ENCODE measurements at places on chromosomes 4 and X. TPM values are rescaled to one million over a fixed set of nuclear protein-coding genes. Genes with fewer than 3 reads are reported as not detected.

DNA sequence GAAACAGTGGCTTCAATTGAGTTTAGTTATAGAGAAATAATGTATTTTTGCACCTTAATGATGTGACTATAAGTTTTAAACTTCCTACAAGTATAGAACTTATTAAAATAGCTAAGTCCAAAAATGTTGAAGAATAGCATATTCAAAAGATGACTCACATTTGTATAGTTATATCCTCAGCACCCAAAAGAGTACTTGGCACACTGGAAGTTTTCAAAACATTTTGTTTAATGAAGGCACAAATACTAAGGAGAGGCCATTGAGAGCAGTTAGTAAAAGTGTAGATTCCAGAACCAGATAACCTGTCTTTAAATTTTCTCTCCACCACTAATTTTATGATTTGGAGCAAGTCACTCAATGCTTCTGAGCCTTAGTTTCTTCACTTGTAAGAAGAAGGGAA, 226.9 kb upstream of the MID1 start:
- no peaks in the 10 kb centered on the region for H3K36me3 ChIP-seq
- DNase-seq = no peak
- H3K27ac ChIP-seq = no peak overlapping the region
- peaks cover 9% of the 10 kb centered on the region for H3K27me3 ChIP-seq

GRCh38 chr4:15963001-15963451, at the start of gene FGFBP2:
Gene FGFBP2 (minus strand): TSS chr4:15963175. CDS start chr4:15963129, 46 bp downstream.
- H3K36me3 ChIP-seq = peaks cover 23% of the 10 kb centered on the region
- H3K4me1 ChIP-seq = peaks cover 77% of the 10 kb centered on the region
- DNase-seq = peak; percentile 85

- no peak for DNase-seq
- peaks cover under 1% of the 10 kb centered on the region for H3K36me3 ChIP-seq
- H3K27me3 ChIP-seq = no peaks in the 10 kb centered on the region
- H3K4me1 ChIP-seq = peaks cover 64% of the 10 kb centered on the region
- H3K27ac ChIP-seq = peak overlapping the region; percentile 84
- no peak overlapping the region for H3K4me3 ChIP-seq
Measured at GRCh38 chrX:118520216-118521206, 24.9 kb downstream of the DOCK11 start.

The HADH gene
- 42.8 TPM for polyA plus RNA-seq

DNA sequence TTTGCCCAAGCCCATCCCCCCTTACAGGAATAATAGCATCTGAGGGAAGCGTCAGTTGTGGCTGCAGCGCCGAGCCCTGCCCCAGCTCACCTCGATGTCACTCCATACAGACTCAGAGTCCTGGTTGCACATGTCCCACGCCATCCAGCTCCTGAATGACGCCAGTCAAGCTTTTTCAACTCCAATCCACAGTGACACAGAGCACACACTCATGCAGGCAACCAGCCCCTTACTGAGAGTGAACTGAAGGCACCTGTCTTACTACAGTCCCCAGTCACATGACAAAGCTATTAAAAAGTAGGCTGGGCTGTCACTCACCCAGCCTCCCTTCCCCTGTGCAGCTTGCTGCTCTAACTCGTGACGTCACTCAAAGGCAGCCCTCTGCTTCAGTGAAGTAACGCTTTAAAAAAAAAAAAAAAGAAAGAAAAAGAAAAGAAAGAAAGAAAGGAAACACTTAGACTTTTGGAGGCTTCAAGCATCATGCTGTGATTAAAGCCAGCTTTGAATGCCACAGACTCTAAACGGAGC, at the start of gene PPARGC1A:
Gene PPARGC1A, minus strand, starts transcription at position 234 of the 528 bp plus-strand sequence. Its CDS starts 90 bp downstream, at position 144.
- no peaks in the 10 kb centered on the region for H3K36me3 ChIP-seq
- peaks cover 1% of the 10 kb centered on the region for H3K4me1 ChIP-seq
- H3K4me3 ChIP-seq = no peak within 1 kb of the TSS
- H3K27me3 ChIP-seq = peaks cover 2% of the 10 kb centered on the region

DNA sequence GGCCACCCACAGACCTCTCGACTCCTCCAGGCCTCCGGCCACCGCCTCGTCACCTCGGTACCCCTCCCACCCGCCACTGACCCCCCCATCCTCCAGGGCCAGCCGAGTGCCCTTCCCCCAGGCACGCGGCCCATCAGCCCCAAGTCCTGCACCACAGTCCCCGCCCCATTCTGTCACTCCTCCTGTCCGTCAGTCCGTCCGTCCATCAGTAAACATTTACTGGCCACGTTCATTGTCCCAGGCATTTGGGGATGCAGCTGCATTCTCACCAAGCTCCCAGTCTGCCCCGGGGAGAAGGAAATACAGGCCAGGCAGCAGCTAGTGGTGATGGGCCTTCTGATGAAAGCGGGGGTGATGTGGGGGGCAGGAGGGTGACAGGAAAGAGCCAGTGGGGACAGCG, 35.3 kb upstream of the FGFR3 start:
- no peaks in the 10 kb centered on the region for H3K27me3 ChIP-seq
- H3K27ac ChIP-seq = no peak overlapping the region
- no peak for DNase-seq
- H3K4me3 ChIP-seq = no peak overlapping the region
- H3K4me1 ChIP-seq = no peaks in the 10 kb centered on the region

DNA sequence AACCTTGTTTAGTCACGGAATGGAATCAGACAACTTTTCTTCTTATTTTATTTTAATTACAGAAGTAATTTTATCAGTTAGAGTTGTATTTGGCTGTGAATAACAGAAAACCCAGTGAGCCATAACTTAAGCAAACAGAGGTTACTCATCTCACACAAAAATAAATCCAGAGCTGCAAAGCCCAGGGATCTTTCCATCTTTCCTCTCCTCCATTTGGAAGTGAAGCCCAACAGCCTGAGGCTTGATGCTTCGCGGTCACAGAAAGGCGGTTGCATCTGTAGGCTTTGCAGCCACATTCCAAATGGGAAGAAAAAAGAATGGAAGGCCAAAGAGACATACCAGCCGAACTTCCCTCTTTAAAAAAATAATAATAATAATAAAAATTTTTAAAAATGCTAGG, 22.6 kb downstream of the CHRNA9 start:
- peaks cover 3% of the 10 kb centered on the region for H3K27me3 ChIP-seq
- no peaks in the 10 kb centered on the region for H3K36me3 ChIP-seq
- no peak overlapping the region for H3K27ac ChIP-seq
- no peak overlapping the region for H3K4me3 ChIP-seq
- DNase-seq = no peak
- no peaks in the 10 kb centered on the region for H3K4me1 ChIP-seq

- no peaks in the 10 kb centered on the region for H3K27me3 ChIP-seq
- no peak overlapping the region for H3K27ac ChIP-seq
Measured at GRCh38 chr4:186481998-186482790, 73.2 kb downstream of the MTNR1A start.

- peaks cover 17% of the 10 kb centered on the region for H3K27me3 ChIP-seq
- peaks cover 4% of the 10 kb centered on the region for H3K36me3 ChIP-seq
- H3K27ac ChIP-seq = peak overlapping the region; percentile 65
- no peak for DNase-seq
Measured at GRCh38 chrX:3697701-3698279, 15.7 kb downstream of the PRKX start.

- H3K4me1 ChIP-seq = no peaks in the 10 kb centered on the region
- DNase-seq = no peak
- H3K27me3 ChIP-seq = no peaks in the 10 kb centered on the region
- no peak overlapping the region for H3K4me3 ChIP-seq
Measured at GRCh38 chr4:3266076-3266475, 17.1 kb downstream of the MSANTD1 start.

Measured in immature natural killer cell (primary cell).